ENCODE measurements at places on chromosomes 6 and 20. TPM values are rescaled to one million over a fixed set of nuclear protein-coding genes. Genes with fewer than 3 reads are reported as not detected.

DNA sequence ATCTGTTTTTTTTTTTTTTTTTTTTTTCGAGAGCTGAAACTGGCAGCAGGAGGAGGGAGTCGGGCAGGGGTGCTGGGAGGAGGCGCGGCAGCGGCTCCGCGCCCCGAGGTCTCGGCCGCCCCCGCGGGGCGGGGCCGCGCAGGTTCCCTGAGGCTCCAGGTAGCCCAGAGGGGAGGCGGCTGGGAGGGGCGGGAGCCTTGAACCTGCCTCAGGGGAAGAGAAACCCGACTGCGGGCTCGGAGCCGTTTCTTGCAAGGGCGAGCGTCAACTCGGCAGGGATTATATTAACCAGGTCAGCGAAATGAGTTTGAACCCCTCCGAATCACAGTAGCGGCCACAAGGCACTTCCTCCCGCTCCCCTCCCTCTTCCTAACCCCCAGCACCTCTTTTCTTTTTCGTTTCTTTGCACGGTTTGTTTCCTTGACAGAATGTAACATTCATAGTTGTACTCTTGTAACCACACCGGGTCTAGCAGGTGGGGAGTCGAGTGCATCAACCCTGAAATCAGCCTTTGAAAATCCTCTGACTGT, 2.0 kb downstream of the MYB start:
- no peak for DNase-seq

DNA sequence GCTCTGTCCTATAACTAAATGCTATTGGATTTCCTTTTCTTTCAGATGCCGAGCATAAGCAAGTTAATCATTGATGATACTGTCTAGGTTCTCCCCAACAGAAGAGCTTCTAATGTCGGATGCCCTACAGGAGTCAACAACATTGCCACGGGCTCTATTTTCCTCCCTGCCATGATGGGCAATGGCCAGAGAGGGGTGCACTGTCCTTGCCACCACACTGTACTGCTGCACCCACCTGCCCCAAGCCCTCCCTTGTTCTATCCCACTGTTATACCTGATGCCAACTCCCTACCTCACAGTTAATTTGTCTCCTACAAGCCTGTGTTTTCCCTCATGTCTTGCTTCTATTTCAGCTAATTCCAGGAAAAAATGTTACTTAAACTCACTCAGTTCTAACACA, 773.6 kb upstream of the CHD6 start:
- DNase-seq, result no peak

Gene IPCEF1
- total RNA-seq, result 29.5 TPM

Gene PGC
- total RNA-seq, result not detected

Gene NPEPL1
- 7.5 TPM for total RNA-seq

Gene DLL1
- 11.9 TPM for total RNA-seq
